NCI-H524 treated with DMSO at 0.1 percent for 48 hours (cell line): ENCODE measurements at places on chromosomes 2 and 18.

- no peak for DNase-seq
These were observed 22.2 kb downstream of the DSC2 start for GRCh38 chr18:31079973-31080372.

- DNase-seq, result no peak
These were observed 257.6 kb downstream of the GRB14 start for GRCh38 chr2:164363646-164364045.

- DNase-seq, result no peak
These were observed 14.9 kb upstream of the SLC39A10 start for GRCh38 chr2:195642027-195642678.

DNA sequence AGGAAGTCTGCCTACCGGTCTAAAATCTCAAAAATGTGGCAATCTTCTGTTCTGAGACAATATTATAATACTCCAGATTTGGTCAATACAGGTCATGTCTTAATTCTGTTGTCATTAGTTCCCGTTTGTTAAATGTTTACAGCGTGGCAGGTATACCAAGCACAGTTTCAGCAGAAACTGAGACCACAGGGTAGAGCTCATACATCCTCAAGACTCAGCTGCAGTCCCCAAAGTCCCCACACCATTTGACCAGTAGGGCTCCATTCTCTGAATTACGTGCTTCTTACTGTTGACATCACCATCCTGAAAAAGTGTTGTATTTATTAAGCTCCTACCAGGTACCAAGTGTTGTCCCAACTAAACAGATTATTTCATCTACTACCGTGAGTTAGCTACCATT lies 157.1 kb downstream of the MC4R start:
- DNase-seq, result no peak

- no peak for DNase-seq
These were observed 30.3 kb downstream of the COLEC11 start for GRCh38 chr2:3625186-3625585.

GRCh38 chr2:105176429-105176828 lies 65.1 kb upstream of the GPR45 start:
- no peak for DNase-seq
